Posterior cingulate gyrus (tissue), 11 donors: ENCODE measurements at places on chromosomes 2 and 18.

GRCh38 chr2:111182121-111182520 lies 61.4 kb downstream of the BCL2L11 start:
- no peak for DNase-seq

- no peak for DNase-seq
These were observed 64.0 kb downstream of the INPP4A start for GRCh38 chr2:98508709-98509066.

- DNase-seq: no peak
These were observed 23.3 kb downstream of the SDC1 start for GRCh38 chr2:20201671-20202070.

GRCh38 chr2:146817613-146818012 lies 1027.2 kb upstream of the ACVR2A start:
- DNase-seq: no peak

DNA sequence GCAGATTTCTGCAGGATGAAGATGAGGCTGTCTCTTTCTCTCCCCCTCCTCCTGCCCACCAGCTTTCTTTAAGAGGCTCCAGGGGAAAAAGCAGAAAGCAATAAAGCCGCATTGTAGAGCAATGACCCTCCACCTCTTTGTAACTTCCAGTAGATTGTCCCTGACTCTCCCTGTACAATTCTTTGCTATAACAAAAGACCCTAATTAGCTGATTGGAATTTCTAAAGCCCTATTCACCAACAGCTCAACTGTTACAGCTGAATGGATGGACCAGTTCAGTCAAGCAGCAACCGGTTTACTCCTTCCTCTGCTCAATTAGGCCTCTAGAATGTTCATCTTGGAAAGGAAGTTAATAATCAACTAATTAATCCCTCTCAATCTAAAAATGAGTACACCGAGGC lies 301.0 kb downstream of the STK39 start:
- DNase-seq: no peak

DNA sequence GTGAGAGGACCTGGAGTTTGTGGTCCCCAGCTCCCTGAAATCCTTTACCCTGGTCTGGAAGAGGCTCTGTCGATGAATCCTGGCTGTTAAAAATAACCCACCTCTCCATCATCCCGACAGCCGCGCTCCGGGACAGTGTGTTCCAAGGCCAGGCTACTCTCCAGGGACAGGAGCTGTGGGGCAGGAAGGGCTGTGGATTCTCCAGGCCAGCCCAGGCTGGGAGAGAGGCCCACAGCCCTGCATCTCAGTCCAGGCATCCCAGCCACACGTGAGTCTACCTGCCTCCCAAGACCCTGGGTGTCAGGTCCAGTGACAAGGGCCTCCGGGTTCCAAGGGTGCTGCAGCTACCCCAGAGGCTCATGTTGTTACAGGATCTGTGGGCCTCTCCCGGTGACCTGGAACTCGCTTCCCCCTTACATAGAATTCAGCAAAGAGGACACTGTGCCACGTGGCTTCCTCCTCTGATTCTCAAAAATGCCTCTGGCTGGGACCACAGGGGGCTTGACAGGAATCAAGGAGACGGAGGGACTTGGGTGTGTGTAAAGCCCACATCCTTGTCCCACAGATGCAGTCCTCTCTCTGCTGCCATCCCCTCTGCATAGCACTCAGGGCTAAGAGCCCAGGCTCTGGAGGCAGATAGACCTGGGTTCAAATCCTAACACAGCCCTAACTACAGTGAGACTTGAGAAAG lies 17.3 kb downstream of the ADRA2B start:
- DNase-seq: peak; percentile 45

GRCh38 chr18:63363951-63364350 lies 3.1 kb downstream of the KDSR start:
- no peak for DNase-seq

- peak; percentile 68 for DNase-seq
These were observed 48.9 kb downstream of the LDLRAD4 start for GRCh38 chr18:13267431-13267873.

DNA sequence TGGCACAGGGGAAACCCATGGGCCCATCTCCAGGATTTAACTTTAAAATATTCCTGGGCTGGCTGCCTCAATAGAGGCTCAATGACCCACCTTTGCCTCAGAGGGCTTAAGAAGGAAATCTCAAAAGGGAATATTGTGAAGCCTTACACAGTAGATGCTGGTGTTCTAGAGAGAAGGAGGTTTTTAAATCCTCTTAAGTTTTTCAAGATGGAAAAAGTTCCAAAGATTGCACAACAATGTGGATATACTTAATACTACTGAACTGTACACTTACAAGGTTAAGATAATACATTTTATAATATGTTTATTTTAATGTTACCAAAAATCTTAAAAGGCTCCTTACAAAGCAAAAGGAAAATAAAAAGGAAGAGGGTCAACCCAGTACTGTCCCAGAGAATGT lies 54.9 kb upstream of the LCLAT1 start:
- DNase-seq: no peak

DNA sequence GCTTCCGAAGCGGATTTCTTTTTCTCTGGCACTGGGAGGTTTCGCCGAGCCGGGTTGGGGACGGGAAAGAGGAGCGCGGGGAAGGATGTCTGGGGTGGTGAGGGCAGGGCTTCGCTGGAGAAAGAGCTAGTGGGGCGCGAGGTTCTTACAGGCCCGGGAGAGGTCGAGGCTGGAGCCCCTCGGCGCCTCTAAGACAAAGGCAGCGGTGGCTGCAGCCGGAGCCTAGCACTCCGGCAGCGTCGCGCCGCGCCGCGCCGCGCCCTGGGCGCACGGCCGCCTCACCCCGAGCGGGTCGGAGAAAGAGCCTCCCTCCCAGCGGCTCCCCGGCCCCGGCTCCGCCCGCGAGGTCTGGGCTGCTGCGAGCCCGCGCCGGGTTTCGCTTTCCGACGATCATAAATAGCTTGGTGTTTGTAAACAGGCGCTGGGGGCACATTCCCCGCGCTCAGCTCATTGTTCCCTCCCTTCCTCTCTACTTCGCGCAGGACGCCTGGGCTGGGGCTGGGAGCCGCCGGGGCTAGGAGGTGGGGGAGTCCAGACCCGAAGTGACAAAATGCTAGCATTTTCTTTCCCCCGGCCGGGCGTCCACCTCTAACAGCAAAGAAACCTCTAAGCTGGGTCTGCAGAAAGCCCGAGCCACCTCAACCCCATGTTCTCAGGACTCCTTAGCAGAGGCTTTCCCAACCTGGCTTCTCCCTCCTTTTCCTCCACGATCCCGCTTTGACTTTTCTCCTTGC lies 813 bp upstream of the MEIS1 start:
- peak; percentile 69 for DNase-seq

DNA sequence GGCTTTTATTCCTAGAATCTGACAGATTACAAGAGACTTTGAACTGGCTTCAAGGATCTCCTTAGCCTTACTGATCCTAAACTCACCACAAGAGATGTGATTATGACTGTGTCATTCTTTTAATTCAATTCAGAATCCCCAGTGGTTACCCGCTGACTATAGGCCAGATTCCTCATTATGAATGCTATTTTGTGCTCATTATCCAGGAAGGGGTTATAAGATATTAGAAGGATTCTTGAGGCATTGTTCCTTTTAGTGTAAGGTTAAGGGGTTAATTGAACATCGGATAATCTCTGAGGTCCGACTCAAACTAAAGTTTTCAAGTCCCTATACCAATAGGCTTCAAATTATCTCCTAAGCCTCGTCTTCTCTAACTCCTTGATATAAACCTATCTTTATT lies 39.4 kb upstream of the TDRD15 start:
- no peak for DNase-seq

GRCh38 chr18:49894517-49895226 lies 81.3 kb upstream of the ACAA2 start:
- no peak for DNase-seq

GRCh38 chr2:20611077-20611843 lies 39.6 kb downstream of the HS1BP3 start:
- no peak for DNase-seq

DNA sequence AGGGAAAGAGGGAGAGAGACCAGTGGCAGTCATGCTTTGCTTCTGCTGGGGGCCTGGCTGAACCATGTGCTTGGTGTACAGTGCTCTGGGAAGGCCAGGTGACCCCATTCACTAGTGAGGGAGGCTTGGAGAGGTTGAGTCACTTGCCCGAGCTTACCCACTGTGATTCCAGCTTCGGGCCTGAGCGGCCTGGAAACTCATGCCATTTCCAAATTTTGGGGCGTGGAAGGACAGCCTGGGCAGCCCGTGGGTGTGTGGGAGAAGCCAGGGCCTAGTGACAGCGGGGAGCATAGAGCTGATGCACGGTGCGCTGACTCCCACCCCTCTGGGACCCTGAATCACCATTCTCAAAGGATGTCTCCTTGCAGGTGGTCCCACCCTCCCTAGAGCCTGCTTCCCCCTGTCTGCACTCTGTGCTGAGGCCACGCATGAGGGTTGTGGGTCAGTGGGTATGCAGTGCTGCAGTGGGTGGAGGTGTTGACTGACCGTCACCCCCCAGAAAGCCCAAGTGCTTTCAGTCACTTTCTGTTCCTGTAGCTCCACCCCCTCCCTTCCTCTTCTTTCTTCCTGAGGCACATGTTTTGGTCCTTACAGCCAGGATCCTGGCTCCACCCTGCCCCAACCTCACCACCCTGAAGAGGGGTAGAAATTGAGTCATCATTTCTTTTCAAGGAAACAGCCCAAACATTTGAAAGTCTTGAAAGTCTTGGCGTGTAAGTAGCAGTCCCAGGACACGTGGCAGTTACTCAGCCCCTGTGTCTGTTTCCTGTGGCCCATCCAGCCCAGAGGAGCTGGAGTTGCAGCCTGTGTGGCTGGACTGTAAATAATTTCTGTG lies 69.3 kb upstream of the MCFD2 start:
- no peak for DNase-seq

- DNase-seq: no peak
These were observed 12.5 kb upstream of the CHAC2 start for GRCh38 chr2:53755121-53755520.

DNA sequence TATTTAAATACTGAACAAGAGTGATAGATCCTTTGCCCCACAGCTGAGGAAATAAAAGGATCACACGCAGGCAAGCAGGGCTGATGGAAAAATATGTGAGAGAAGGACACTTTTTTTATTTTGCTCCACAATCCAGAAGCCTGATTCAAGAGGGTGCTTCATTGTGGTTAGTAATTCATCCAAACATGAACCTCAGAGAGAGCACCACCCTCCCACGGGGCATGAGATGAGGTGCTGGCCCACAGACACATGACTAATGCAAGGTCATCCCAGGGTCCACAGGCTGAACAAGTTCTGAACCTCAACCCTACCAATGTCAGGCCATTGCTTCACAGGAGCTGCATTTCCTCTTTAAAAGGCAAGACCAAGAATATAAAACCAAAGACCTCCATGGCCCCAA lies 239.6 kb downstream of the MREG start:
- DNase-seq: no peak

- DNase-seq: no peak
These were observed 1331.8 kb upstream of the ZEB2 start for GRCh38 chr2:145851730-145852129.

- DNase-seq: no peak
These were observed 281.7 kb downstream of the CCDC85A start for GRCh38 chr2:56465491-56465890.
